T-helper 17 cell (primary cell): ENCODE measurements at places on chromosomes 6 and 20.

DNA sequence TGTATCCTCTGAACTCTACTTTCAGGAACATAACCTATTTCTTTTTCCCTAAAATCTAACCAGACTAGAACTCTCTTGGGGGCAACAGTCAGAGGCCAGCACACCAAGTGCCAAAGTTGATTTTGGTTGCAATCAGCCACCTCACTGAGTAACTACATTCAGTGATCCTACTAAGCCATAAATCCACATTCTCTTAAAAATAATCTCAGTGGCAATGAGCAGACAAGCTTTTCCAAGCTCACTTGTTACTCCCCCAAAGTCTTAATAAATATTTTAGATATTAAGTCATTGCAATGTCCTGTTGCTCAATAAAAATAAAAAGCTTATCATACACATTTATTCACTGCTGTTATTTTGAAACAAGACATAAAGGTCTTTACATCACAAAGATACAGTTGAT, 9.8 kb downstream of the RGS17 start:
- no peak for DNase-seq

DNA sequence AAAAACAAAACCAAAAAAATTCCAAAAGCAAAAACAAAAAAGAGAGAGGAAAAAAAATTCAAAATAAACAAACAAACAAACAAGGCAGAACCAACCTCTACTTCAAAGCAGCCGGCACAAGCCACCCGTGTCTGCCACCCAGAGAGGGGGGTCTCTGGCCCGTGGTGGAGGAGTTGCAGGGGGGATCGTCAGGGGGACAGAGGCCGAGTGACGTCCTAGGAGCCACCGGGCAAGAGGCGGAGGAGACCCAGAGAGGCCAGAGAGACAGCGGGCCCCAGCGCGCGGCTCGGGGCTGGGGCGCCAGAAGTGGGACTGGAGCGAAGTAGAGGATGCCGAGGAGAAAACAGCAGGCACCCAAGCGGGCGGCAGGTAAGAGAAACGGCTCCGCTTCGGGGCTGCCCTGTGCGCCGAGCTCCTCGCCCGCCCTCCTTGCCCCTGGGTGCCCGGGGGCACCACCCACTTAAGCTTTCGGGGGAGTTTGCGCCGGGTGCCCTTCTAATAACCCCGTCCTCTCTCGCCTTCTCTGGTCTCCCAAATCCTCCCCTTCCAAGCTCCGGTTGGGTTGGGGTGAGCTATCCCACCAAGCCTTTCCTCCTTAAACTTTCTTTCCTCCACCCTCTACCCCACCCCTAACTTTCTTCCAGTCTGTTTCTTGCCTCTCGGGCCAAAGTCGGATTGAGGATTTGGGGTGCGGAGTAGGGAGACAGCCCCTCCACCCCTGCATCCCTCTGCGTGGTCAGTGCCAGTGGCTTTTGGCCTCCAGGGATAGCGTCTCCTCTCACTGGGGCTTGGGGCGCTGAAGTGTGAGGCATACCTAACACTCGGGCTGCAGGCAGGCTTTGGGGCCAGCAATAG, 1.0 kb downstream of the TSHZ2 start:
- DNase-seq = peak; percentile 28

DNA sequence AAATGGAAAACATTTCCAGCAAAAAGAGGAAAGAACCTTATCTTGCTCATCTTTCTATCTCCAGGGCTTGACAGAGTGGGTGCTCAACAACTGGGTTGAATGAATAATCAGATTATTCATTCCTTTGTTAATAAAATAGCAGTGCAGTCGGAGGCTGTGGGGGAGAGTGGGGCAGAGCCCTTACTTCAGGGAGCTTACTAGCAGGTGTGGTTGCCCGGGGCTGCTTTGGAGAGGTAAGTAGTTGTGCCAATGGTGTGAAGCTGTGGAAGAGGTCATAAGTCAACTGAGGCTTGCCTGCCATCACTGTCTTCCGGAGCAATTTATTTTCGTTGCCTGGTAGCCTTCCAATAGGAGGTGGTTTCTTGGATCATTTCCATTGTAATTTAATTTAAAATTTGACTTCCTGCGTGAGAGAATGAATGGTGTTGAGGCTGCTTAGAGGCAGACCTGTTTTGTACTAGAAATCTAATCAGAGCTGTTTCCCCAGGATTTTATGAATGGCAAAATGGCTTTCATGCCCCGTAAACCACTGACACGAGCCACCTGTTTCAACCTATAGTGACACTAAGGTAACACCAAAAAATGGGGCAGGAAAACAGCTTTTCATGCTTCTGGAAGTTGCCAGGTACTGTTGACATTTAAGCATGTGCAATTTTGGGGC, 51.4 kb downstream of the ZDHHC14 start:
- DNase-seq = no peak

GRCh38 chr6:109879521-109879920, 98.6 kb upstream of the GPR6 start:
- no peak for DNase-seq

GRCh38 chr6:32622545-32623401, 14.4 kb upstream of the HLA-DQA1 start:
- peak; percentile 16 for DNase-seq

GRCh38 chr6:135451617-135452190, 45.8 kb downstream of the AHI1 start:
- no peak for DNase-seq

GRCh38 chr6:219019-219570, 73.2 kb upstream of the DUSP22 start:
- DNase-seq = no peak

- DNase-seq = no peak
These were observed 15.7 kb downstream of the ATP9A start for GRCh38 chr20:51752343-51752951.

DNA sequence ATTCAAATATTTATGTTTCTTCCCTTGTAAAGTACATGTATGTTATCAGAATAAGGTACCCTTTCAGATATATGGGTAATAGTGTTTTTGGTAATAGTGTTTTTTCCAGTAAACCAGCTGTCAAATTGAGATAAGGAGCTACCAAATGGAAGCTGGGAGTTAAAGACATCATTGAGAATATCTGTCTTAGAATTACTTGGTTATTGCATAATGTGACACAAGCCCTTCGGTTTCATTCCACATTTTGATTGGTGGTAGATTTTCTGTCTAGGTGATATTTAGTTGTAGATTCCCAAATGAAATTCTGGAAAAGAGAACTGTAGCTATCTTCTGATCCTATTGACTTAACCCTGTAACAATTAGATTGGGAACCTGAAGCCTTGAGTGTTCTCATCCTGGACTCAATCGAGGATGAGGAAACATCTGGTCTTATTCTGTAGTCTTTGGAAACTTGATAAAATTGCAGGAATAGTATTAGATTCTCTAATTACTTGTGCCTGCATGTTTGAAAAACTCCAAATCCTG, 75.1 kb upstream of the SYNJ2 start:
- DNase-seq = no peak

DNA sequence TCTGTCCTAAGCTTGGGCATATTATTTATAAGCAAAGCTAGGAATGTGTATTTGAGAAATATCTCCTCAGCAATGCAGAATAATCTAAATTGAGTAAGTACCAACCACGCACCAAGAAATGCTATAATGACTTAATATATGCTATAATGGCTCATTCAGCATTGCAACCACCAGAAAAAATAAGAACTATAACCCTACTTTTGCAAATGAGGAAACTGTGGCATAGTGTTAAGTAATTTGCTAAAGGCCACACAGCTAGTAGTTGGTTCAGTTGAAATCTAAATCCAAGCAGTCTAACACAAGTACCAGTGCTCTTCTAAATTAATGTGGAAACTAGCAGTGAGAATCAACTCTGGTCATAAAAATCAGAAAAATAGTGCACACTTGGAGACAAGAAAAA, 35.7 kb downstream of the HBS1L start:
- DNase-seq = no peak

DNA sequence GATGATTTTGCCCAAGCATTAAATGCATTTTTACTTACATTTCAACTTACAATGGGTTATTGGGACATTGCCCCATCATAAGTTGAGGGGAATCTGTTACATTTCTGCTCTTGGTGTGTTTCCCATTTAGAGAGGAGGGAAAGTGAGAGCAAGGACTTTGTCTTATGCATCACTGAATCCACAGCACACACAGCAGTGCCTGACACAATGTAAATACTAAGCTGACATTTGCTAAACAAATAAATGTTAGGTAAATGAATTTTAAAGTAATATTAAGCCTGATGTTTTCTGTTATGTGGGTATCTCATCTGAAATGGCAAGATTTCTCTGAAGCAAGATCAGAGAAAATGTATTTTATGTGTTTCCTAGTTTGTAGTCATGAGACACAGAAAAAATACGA, 143.6 kb upstream of the STXBP5 start:
- no peak for DNase-seq

DNA sequence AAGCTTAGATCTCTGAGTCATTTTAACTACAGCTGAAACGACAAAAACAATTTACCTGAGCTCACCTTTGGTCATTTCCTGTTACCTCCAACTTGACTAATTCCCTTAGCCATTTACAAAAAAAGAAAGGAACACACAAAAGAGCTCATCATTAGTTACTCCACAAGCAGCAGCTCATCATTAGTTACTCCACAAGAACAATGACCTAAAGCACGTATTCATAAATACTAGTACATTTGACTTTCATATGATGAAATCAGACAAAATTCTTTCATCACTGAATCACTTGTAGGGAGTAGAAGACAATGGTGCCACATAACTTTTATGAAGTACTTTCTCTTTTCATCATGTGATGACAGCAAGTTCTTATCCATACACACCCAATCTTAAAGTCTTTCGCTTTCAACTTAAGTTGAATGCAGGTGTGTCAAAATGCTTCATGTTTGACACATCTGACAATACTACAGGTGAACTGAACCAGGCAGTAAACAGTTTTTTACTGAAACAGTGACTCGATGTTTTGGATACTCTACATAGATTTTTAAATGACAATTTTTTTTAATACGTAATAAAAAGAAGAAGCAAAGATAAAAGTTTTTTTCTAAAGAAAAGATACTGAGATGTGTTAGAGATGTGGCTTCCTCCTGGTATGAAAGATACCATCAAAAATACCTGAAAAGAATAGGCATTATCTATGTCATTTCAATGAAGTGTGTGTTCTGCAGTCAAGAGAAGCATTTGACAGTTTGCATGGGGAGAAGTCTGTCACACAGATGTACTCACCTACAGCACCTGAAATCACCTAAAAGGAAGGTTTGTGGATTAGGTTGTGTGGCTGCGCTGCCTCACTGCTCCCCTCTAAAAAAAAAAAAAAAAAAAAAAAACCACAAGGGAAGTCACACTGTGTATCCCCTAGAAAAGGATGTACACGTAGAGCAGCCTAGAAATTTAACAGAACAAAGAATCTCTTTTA, 109.1 kb downstream of the PRDM1 start:
- DNase-seq = no peak

DNA sequence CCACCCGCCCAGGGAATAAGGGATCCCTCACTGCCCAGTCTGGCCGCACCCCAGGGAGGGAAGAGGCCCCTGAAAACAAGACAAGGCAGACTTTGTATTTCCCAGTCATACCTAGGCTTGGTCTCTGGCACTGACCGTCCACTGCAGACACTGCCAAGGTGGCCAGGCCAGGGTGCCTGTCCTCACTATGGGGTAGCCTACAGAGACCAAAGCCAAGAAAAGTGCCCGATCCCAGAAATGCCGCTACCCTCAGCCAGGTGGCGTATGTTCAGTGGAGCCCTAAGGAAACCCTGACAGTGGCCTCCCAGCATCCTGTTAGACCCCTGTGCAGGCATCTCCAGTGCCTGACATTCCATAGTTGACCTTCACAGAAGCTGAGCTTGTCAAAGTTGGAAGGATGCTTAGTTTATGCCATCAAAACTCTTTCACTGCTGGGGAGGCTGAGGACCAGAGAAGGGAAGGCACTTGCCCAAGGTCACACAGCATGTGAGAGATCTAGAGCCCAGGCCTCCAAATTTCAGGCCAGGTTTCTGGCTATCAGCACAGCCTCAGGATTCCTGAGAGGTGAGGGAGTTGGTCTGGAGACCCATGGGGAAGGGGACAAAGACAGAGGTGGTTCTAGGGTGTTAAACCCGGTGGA, 2.5 kb downstream of the SCRT2 start:
- no peak for DNase-seq

GRCh38 chr6:125120054-125120590, 33.5 kb upstream of the TPD52L1 start:
- no peak for DNase-seq

- DNase-seq = no peak
These were observed 21.0 kb upstream of the RNF24 start for GRCh38 chr20:4036351-4036750.

GRCh38 chr6:32816746-32817204, at the start of gene HLA-DOB:
Gene HLA-DOB, minus strand, starts transcription at chr6:32817002. Its CDS starts 51 bp downstream, at chr6:32816951.
- DNase-seq = no peak

GRCh38 chr20:58004146-58004545, 224.3 kb downstream of the ANKRD60 start:
- no peak for DNase-seq

- DNase-seq = no peak
These were observed 247.6 kb downstream of the MYLK4 start for GRCh38 chr6:2502998-2503674.

- no peak for DNase-seq
These were observed 136.8 kb upstream of the PTPRK start for GRCh38 chr6:128657181-128657580.

- no peak for DNase-seq
These were observed 303.6 kb upstream of the FERMT1 start for GRCh38 chr20:6426287-6426891.

DNA sequence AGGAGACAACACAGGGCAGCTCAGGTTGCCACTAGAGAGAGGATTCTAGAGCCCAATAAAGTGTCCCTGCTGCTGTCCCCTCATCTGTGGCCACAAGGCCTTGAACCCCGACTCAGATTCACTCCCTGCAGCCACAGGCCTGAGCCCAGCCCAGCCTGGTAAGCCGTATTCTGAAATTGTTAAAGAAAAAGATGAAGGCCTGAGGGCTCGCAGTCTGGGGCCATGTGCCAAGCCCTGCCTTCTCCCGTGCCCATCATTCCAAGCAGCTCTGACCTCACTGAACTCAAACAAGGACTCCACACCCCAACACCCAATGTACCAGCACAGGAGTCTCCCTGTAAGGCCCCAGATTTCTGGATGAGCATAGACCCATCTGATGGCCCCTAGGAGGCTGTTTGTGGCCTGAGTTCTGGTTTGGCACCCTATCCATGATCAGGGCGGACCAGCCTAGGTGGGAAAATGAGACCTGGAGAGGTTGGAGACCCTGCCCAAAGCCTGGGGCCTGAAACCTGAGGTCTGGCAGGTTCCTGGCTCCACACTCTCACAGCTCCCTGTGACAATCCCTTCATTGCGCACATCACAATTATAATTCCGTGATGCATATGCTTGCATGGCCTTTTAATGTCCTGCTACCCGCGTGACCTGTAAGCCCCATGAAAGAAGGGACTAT, 62.0 kb upstream of the TOP1 start:
- no peak for DNase-seq
